ENCODE measurements at places on chromosomes 11 and 22. TPM values are rescaled to one million over a fixed set of nuclear protein-coding genes. Genes with fewer than 3 reads are reported as not detected.

DNA sequence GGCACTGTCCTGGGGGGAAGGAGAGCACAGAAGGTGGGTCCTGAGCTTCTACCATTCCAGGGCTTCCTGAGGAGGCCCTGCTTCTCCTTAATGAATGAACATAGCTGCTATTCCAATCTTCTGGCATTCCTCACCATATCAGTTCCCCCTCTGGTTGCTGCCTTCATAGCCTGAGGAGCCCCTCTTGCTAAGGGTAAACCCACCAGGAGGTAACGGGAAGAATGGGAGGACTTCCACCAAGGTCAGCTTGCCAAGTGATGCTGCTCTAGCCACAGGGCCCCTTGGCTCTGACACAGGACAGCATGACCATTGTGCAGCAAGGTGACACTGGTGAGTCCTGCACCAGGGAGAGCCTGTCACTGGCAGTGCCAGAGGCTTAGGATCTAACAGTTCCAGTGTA lies 1022.5 kb downstream of the TBC1D22A start:
- no peaks in the 10 kb centered on the region for H3K4me1 ChIP-seq
- no peak overlapping the region for H3K4me3 ChIP-seq
- peak; percentile 11 for DNase-seq
- no peaks in the 10 kb centered on the region for H3K36me3 ChIP-seq
- no peaks in the 10 kb centered on the region for H3K27me3 ChIP-seq

DNA sequence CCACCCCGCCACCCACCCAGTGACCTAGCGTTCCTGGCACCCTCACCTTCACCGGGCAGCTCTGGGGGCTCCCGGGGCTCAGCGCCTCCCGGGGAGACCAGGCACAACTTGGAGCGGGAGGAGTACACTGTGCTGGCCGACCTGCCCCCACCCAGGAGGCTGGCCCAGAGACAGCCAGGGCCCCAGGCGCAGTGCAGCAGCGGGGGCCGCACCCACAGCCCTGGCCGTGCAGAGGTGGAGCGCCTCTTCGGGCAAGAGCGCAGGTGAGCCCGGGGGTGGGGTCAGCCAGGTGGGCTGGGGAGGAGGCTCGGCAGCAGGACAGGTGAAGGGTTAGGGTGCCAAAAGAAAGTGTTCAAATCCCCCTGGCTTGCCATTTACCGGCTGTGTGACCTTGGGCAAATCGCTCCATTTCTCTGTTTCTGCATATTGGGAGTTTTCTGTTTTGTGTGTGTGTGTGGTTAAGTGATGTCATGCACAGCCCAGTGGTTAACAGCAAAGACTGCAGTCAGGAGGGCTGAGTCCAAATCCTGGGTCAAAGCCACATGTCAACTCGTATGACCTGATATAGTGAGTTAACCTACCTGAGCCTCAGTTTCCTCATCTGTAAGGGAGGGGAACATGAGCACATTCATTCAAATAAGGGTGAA lies 29.5 kb downstream of the TRIOBP start:
- H3K27me3 ChIP-seq: no peaks in the 10 kb centered on the region
- no peak overlapping the region for H3K27ac ChIP-seq
- H3K4me3 ChIP-seq: no peak overlapping the region
- DNase-seq: no peak
- no peaks in the 10 kb centered on the region for H3K4me1 ChIP-seq

The MYRF gene
- total RNA-seq: 61.7 TPM

GRCh38 chr11:60710482-60710881 lies 11.1 kb downstream of the MS4A8 start:
- H3K27ac ChIP-seq: no peak overlapping the region
- H3K4me1 ChIP-seq: no peaks in the 10 kb centered on the region
- peaks cover 23% of the 10 kb centered on the region for H3K27me3 ChIP-seq
- H3K4me3 ChIP-seq: no peak overlapping the region

DNA sequence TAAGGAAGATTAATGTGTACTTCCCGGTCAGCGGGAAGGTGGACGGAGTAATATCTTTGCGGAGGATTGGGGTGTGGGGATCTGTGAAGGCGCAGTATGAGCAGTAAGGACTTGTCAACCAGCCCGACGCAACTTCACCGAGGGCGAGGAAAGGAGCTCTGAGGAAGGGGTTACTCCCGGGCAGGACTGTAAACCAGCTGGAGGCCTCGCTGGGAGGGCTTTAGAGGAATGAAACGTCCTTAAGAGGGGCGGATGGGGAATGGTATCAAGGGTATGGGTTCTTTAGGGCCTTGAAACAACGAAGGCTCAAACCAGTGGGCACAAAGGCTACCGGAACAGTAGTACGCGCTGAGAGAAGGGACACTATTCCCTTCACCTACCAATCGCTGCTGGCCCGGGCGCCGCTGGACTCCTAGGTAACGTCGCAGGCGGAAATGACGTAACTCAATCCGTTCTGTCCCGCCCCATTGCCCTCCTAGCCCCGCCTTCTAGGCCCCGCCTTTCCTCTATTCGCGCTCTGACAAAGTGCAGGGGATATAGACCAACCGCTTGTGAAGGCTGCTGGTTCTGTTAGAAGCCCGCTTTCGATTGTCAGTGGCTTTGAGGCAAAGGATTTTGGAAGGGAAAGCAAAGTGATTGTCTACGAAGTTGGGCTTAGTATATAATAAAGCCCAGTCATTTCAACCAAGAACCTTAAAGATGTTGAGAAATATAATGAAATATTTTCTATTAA lies at the start of gene C11orf65:
Gene C11orf65 (minus strand): TSS at position 439 of the 733 bp plus-strand sequence. CDS start 5,970 bp downstream, outside the sequence.
- no peaks in the 10 kb centered on the region for H3K27me3 ChIP-seq
- H3K4me3 ChIP-seq: peak within 1 kb of the TSS; percentile 91
- DNase-seq: peak; percentile 98
- peaks cover 4% of the 10 kb centered on the region for H3K4me1 ChIP-seq
- peak within 1 kb of the TSS; percentile 97 for H3K27ac ChIP-seq
